Heart right ventricle (tissue), 16 donors: ENCODE measurements at places on chromosomes 5 and 9. TPM values are rescaled to one million over a fixed set of nuclear protein-coding genes. Genes with fewer than 3 reads are reported as not detected.
A peak's percentile ranks its signal among the peaks of the same experiment; 100 is the strongest.

DNA sequence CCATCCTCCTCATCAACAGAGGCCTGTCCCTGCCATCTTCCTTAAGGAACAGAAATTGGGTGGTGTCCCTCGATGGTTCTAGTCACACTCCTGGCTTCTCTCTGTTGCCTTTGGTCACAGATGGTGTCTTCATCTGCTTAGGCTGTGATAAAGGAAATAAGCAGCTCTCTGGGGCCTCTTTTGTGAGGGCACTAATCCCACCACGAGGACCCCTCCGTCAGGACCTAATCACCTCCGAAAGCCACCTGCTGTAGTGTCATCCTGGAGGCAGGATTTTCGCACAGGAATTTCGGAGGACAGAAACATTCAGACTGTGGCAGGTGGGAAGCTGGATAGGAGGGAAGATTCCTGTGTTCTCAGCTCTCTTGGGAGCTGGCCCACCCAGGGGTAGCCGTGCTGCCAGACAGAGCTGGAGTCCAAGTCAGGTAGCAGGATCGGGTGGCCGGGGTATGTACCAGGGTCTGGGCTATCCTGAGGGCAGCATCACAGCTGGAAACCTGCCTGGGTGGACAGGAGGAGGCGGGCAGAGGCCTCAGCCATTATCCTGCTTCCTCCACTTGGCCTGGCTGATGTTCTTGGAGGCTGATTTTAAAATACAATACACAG, 59.5 kb downstream of the ANKRD33B start:
- H3K4me3 ChIP-seq, result no peak overlapping the region
- H3K4me1 ChIP-seq, result peaks cover 49% of the 10 kb centered on the region
- DNase-seq, result no peak
- no peak overlapping the region for H3K27ac ChIP-seq
- H3K36me3 ChIP-seq, result no peaks in the 10 kb centered on the region
- no peaks in the 10 kb centered on the region for H3K27me3 ChIP-seq

GRCh38 chr9:80143899-80144298, 572.1 kb downstream of the TLE4 start:
- H3K4me1 ChIP-seq, result no peaks in the 10 kb centered on the region
- DNase-seq, result no peak
- H3K27ac ChIP-seq, result no peak overlapping the region
- no peak overlapping the region for H3K4me3 ChIP-seq

GRCh38 chr9:92948038-92948534, 763 bp downstream of the FGD3 start:
- DNase-seq, result no peak
- H3K27ac ChIP-seq, result peak overlapping the region; percentile 53
- H3K4me3 ChIP-seq, result peak overlapping the region; percentile 51
- H3K27me3 ChIP-seq, result no peaks in the 10 kb centered on the region

DNA sequence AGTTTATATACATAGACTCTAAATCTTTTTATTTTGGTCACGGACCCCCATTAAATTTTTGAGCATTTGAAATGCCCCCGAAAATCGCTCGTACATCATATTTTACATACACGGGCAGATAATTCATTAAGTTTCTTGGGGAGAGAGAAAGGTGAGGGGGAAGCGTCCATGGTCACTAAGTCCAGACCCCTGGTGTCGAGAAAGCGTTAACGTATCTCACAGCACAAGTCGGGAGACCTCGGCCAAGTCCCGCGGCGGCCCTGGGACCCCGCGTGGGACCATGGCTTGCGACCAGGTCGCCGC, 794 bp downstream of the PTBP3 start:
- no peaks in the 10 kb centered on the region for H3K27me3 ChIP-seq
- H3K4me1 ChIP-seq, result no peaks in the 10 kb centered on the region
- H3K4me3 ChIP-seq, result peak overlapping the region; percentile 96
- no peaks in the 10 kb centered on the region for H3K36me3 ChIP-seq
- H3K27ac ChIP-seq, result peak overlapping the region; percentile 100
- DNase-seq, result no peak

- H3K36me3 ChIP-seq, result peaks cover 13% of the 10 kb centered on the region
- no peak overlapping the region for H3K4me3 ChIP-seq
- H3K27ac ChIP-seq, result peak overlapping the region; percentile 58
- peaks cover 60% of the 10 kb centered on the region for H3K4me1 ChIP-seq
These were observed 15.3 kb downstream of the NOTCH1 start for GRCh38 chr9:136530461-136531089.

GRCh38 chr5:607541-608428, 4.4 kb upstream of the CEP72 start:
- no peak overlapping the region for H3K4me3 ChIP-seq
- H3K4me1 ChIP-seq, result peaks cover 7% of the 10 kb centered on the region
- H3K27ac ChIP-seq, result no peak overlapping the region
- H3K36me3 ChIP-seq, result no peaks in the 10 kb centered on the region

- H3K4me1 ChIP-seq, result no peaks in the 10 kb centered on the region
- no peaks in the 10 kb centered on the region for H3K36me3 ChIP-seq
- no peak overlapping the region for H3K27ac ChIP-seq
These were observed 413.3 kb upstream of the POU5F2 start for GRCh38 chr5:94154672-94155071.

DNA sequence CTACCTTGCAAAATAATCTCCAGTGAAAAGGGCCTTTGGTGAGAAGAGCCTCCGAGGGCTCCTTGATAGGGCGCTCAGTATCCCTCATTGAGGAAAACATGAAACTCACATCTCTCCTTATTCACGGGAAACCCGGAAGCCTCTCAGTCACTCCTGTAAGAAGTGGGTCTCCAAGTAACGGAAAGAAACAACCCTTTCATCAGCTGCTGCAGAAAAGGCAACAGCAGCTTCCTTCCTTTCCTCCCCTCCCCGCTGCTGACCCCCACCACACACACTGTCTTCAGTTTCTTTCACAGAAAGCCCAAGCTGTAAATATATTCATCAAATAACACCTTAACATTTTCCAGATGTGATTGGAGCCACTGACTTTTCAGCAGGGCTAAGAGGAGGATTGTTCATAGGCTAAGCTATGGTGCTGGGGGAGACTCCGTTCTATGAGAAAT, 81.4 kb downstream of the C9orf152 start:
- H3K4me3 ChIP-seq, result peak overlapping the region; percentile 42
- no peaks in the 10 kb centered on the region for H3K36me3 ChIP-seq
- DNase-seq, result no peak
- peak overlapping the region; percentile 78 for H3K27ac ChIP-seq

- no peak overlapping the region for H3K27ac ChIP-seq
- DNase-seq, result no peak
These were observed 41.5 kb downstream of the ALG2 start for GRCh38 chr9:99180199-99180598.

DNA sequence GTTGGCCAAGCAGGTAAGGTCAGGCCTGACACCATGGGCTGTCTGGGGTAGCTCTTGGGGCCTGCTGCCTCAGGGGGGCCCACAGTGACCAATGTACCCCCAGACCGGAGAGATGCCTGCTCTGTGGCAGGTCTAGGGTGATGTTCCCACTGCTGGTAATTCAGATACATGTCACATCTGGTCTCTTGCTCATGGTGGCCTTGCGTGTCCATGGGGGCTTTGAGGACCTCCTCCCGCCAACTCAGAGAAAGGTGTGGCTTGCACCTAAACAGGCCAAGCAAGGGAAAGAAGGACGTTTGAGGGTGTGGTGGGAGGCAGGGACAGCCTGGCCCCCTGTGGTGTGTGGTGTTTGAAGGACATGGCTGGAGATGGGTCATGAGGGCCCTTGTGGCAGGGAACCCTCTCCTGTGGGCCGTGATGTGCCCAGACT, 75.2 kb downstream of the PHF2 start:
- no peaks in the 10 kb centered on the region for H3K36me3 ChIP-seq
- H3K4me3 ChIP-seq, result no peak overlapping the region
- no peak overlapping the region for H3K27ac ChIP-seq
- H3K27me3 ChIP-seq, result no peaks in the 10 kb centered on the region

DNA sequence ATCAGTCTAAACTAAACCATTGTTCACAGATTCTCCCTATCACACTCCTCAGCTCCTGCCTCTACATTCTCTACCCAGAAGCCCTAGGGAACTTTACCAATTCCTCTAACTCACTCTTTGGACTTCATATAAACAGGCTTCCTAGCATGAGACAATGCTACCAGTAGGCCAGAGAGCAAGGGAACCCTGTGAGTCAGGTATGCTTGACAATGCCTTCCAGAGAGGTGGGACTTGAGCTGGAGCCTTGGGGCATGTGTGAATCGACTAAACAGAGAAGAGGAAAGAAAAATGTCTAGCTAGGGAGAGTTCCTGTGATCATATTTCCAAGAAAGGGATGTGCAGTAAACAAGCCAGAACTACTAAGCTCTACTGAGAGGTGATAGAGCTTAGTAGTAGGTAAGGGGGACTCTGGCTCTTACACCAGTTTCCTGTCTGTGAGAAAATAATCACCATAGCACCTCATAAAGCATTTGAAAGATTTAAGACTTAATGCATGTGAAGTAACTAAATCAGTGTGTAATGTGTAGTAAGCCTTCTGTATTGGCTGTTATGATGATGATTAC, 6.4 kb upstream of the RFK start:
- H3K4me3 ChIP-seq, result no peak overlapping the region
- no peaks in the 10 kb centered on the region for H3K27me3 ChIP-seq
- H3K27ac ChIP-seq, result no peak overlapping the region
- peaks cover 10% of the 10 kb centered on the region for H3K4me1 ChIP-seq

DNA sequence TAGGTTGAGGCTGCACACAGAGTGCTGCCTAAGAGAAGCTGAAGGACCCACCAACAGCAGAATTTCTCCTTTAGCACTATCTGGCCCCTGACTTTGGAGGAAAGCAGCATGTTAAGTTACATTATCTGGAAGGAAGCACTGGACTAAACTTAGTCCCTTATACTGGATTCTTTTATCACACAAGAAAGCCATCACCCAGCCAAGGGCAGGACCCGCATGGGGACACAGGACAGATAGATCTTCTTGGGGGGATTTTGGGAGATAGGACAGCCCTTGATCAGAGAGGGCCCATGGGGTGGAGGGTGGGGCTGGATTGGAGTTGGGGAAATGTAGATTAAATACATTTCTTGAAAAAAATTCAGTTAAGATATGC, 14.4 kb downstream of the ANKRD33B start:
- H3K36me3 ChIP-seq, result no peaks in the 10 kb centered on the region
- DNase-seq, result no peak
- peaks cover 65% of the 10 kb centered on the region for H3K4me1 ChIP-seq
- H3K27ac ChIP-seq, result peak overlapping the region; percentile 62
- H3K27me3 ChIP-seq, result no peaks in the 10 kb centered on the region

- no peaks in the 10 kb centered on the region for H3K27me3 ChIP-seq
- no peak overlapping the region for H3K4me3 ChIP-seq
- H3K27ac ChIP-seq, result no peak overlapping the region
- H3K36me3 ChIP-seq, result no peaks in the 10 kb centered on the region
- DNase-seq, result no peak
- H3K4me1 ChIP-seq, result peaks cover 87% of the 10 kb centered on the region
These were observed 23.4 kb downstream of the LARP1 start for GRCh38 chr5:154778534-154778933.

DNA sequence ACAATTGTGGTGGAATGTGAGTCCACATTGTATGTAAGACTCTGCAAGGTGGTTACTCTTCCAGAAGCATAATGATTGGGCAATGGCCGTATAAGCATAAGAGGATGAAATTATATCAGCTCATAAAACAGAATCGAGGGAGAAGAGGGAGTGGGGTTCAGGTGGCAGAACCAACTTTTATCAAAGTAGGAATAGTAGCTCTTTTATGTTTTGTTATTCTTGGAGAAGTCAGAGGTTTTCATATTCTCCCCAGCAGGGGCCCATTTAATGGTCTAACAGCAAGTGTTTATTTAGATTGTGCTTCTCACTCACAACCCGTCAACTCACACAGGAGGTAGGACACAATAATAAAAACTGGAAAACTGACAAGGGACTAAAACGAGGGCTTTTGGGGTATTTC, 291.3 kb upstream of the CD180 start:
- DNase-seq, result no peak
- H3K27me3 ChIP-seq, result no peaks in the 10 kb centered on the region
- H3K4me1 ChIP-seq, result no peaks in the 10 kb centered on the region
- H3K4me3 ChIP-seq, result no peak overlapping the region

- H3K4me1 ChIP-seq, result no peaks in the 10 kb centered on the region
- H3K27ac ChIP-seq, result no peak overlapping the region
- no peak for DNase-seq
- no peaks in the 10 kb centered on the region for H3K36me3 ChIP-seq
- peaks cover 7% of the 10 kb centered on the region for H3K27me3 ChIP-seq
- H3K4me3 ChIP-seq, result no peak overlapping the region
These were observed 58.9 kb downstream of the INSYN2B start for GRCh38 chr5:169921384-169921783.

DNA sequence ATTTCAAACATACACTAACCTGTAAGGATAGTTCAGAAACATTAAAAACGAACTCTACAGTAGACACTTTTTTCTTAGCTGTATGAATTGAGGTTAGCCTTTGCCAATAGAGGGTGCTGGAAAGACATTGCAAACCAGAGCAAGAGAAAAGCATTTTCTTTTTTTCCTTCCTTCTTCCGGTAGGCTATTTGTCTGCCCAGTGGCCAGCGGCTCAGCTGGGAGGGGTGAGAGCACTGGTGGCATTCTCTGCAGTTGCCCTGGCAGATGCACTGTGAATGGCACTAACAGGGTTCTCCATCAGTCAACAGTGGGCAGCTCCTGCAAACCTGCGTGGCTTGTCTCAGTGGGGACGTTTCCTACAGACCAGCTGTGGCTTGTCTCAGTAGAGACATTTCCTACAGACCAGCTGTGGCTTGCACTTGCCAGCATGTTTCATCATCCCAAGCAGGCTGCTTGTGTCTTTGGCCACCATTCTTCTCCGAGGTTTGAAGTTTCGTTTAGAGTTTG, 984.5 kb upstream of the CDH18 start:
- peak overlapping the region; percentile 39 for H3K4me3 ChIP-seq
- peak; percentile 9 for DNase-seq
- H3K27ac ChIP-seq, result no peak overlapping the region
- H3K4me1 ChIP-seq, result no peaks in the 10 kb centered on the region
- no peaks in the 10 kb centered on the region for H3K27me3 ChIP-seq
- H3K36me3 ChIP-seq, result no peaks in the 10 kb centered on the region

- no peak overlapping the region for H3K27ac ChIP-seq
- no peaks in the 10 kb centered on the region for H3K36me3 ChIP-seq
- DNase-seq, result no peak
- no peaks in the 10 kb centered on the region for H3K4me1 ChIP-seq
- no peak overlapping the region for H3K4me3 ChIP-seq
- no peaks in the 10 kb centered on the region for H3K27me3 ChIP-seq
These were observed 101.9 kb upstream of the PARP8 start for GRCh38 chr5:50564558-50564957.

DNA sequence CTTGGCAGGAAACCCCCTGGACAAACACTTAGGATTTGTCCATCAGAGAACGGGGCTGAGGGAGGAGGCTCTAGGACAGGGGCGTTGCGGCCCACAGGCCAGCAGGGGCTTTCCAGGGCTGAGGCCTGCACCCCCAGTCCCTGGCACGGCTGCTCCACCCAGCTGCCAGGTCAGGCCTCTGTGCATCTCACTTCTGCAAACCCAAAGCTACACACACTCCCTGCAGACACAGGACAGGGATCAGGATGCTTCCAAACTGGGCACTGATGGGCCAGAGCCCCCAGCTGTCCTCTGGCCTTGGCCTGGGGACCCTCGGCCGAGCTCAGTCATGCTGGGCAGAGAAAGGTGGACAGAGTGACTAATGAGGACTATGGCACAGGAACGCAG, 106.2 kb upstream of the SARDH start:
- no peaks in the 10 kb centered on the region for H3K36me3 ChIP-seq
- H3K27me3 ChIP-seq, result no peaks in the 10 kb centered on the region

- no peaks in the 10 kb centered on the region for H3K36me3 ChIP-seq
- H3K27ac ChIP-seq, result no peak overlapping the region
- no peak overlapping the region for H3K4me3 ChIP-seq
- H3K27me3 ChIP-seq, result no peaks in the 10 kb centered on the region
- no peaks in the 10 kb centered on the region for H3K4me1 ChIP-seq
- no peak for DNase-seq
These were observed 350.5 kb downstream of the SLIT3 start for GRCh38 chr5:168950241-168950951.

The TNPO1 gene
- 55.5 TPM for total RNA-seq

The RNF20 gene
- 59.4 TPM for total RNA-seq

The PIP5KL1 gene
- 0.51 TPM for total RNA-seq

The OR5C1 gene
- total RNA-seq, result not detected

The CTXN3 gene
- not detected for total RNA-seq

The F12 gene
- total RNA-seq, result not detected

The NXNL2 gene
- total RNA-seq, result not detected
